Tibial nerve (tissue), 4 donors: ENCODE measurements at places on chromosomes 2 and 18.

GRCh38 chr2:119085613-119086012 lies 72.9 kb downstream of the C1QL2 start:
- no peak for DNase-seq

DNA sequence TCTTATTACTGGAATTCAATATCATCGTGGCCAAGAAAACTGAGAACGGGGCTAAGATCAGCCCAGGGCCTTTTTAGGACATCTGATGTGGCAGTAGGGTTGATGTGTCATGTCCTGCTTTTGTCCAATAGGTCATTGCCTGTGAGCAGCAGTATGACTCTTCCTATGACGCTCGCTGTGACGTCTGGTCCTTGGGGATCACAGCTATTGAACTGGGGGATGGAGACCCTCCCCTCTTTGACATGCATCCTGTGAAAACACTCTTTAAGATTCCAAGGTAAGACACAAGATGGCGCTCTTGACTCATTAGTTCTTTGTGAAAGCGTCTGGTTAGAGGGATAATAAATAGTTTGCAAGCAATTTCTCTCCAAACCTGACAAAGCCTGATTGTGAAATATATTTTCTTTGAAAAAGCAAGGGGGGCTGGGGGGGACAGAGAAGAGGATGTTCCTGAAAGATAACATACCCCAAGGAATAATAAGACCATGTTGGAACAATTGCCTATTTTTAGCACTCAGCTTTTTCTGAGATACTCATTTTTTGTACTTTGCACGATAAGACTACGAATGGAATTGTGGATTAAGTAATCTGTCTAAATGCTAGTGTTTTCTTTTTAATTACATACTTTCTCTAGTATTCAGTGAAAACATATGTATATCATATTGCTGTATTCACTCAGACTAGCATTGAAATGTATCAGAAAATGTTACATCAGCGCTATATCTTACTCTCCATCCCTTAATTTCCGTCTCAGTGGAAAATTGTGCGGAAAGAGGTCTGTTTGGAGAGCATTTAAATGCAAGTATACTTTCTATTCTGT lies 58.1 kb downstream of the MYO3B start:
- no peak for DNase-seq

DNA sequence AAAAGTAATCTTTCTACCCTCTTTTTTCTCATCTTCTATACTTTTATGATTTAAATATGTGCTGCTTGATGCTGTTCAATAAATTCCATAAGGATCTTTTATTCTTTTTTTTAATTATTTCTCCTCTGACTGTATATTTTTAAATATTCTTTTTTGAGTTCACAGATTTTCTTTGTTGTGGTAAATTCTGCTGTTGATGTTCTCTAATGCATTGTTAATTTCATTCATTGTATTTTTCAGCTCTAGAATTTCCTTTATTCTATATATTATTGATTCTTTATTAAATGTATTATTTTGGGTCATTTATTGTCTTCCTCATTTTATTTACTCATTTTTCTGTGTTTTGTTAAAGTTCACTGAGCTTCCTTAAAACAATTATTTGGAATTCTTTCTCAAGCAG lies 260.9 kb downstream of the ZNF804A start:
- no peak for DNase-seq

DNA sequence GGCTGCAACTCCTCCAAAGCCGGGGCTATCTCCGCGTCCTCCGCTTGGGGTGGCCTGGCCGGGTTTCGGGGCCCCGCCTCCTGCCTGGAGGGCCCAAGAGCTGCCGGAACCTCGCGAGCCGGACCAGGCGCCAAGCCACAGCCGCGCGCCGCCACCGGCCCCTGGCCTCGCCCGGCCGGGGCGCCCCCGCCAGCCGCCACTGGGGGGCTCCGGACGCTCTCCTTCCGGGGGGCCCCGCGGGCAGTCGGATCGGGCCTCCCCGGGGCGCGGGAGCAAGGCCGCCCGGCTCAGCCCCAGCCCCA lies 17.4 kb upstream of the HAAO start:
- peak; percentile 65 for DNase-seq

GRCh38 chr2:112004253-112004645 lies 50.8 kb upstream of the TMEM87B start:
- DNase-seq = peak; percentile 17

GRCh38 chr18:35010993-35011392 lies 30.2 kb upstream of the MAPRE2 start:
- no peak for DNase-seq

- no peak for DNase-seq
Measured at GRCh38 chr2:57943315-57943714, 103.3 kb upstream of the VRK2 start.

GRCh38 chr2:5076599-5076998 lies 615.6 kb upstream of the SOX11 start:
- no peak for DNase-seq

GRCh38 chr18:3472681-3473544 lies 22.9 kb downstream of the TGIF1 start:
- DNase-seq = no peak

GRCh38 chr2:199607914-199608313 lies 150.2 kb upstream of the SATB2 start:
- DNase-seq = no peak
